ENCODE measurements at places on chromosomes 11 and 22. TPM values are rescaled to one million over a fixed set of nuclear protein-coding genes. Genes with fewer than 3 reads are reported as not detected.
A peak's percentile ranks its signal among the peaks of the same experiment; 100 is the strongest.

GRCh38 chr11:31974366-31975136 is 116.3 kb upstream of the RCN1 start:
- peak; percentile 45 for DNase-seq

GRCh38 chr22:46774253-46774979 is 12.0 kb downstream of the TBC1D22A start:
- no peak for DNase-seq

GRCh38 chr11:63493127-63493526 is 2.2 kb upstream of the PLAAT5 start:
- DNase-seq: no peak

The OR8D1 gene
- total RNA-seq: not detected

The KCNJ11 gene
- 0.67 TPM for total RNA-seq

The TMEM45B gene
- total RNA-seq: 2.6 TPM

Measured in Panc1 (cell line).